Vagina (tissue), 2 donors: ENCODE measurements at places on chromosomes 7 and 10. TPM values are rescaled to one million over a fixed set of nuclear protein-coding genes. Genes with fewer than 3 reads are reported as not detected.
A peak's percentile ranks its signal among the peaks of the same experiment; 100 is the strongest.

GNAT3 gene
- total RNA-seq = not detected

CASP7 gene
- 13.8 TPM for total RNA-seq

- no peaks in the 10 kb centered on the region for H3K36me3 ChIP-seq
- no peaks in the 10 kb centered on the region for H3K27me3 ChIP-seq
- H3K4me3 ChIP-seq = no peak overlapping the region
- no peaks in the 10 kb centered on the region for H3K4me1 ChIP-seq
Measured at GRCh38 chr7:130334274-130334673, 10.3 kb upstream of the CPA5 start.

- H3K36me3 ChIP-seq = no peaks in the 10 kb centered on the region
- H3K27ac ChIP-seq = no peak overlapping the region
- H3K27me3 ChIP-seq = no peaks in the 10 kb centered on the region
- no peak for DNase-seq
- peaks cover 28% of the 10 kb centered on the region for H3K4me1 ChIP-seq
Measured at GRCh38 chr7:17497136-17497535, 198.7 kb downstream of the AHR start.

- DNase-seq = peak; percentile 2
- no peak overlapping the region for H3K4me3 ChIP-seq
- no peaks in the 10 kb centered on the region for H3K36me3 ChIP-seq
- no peak overlapping the region for H3K27ac ChIP-seq
Measured at GRCh38 chr7:28688174-28688573, 270.0 kb downstream of the TRIL start.

DNA sequence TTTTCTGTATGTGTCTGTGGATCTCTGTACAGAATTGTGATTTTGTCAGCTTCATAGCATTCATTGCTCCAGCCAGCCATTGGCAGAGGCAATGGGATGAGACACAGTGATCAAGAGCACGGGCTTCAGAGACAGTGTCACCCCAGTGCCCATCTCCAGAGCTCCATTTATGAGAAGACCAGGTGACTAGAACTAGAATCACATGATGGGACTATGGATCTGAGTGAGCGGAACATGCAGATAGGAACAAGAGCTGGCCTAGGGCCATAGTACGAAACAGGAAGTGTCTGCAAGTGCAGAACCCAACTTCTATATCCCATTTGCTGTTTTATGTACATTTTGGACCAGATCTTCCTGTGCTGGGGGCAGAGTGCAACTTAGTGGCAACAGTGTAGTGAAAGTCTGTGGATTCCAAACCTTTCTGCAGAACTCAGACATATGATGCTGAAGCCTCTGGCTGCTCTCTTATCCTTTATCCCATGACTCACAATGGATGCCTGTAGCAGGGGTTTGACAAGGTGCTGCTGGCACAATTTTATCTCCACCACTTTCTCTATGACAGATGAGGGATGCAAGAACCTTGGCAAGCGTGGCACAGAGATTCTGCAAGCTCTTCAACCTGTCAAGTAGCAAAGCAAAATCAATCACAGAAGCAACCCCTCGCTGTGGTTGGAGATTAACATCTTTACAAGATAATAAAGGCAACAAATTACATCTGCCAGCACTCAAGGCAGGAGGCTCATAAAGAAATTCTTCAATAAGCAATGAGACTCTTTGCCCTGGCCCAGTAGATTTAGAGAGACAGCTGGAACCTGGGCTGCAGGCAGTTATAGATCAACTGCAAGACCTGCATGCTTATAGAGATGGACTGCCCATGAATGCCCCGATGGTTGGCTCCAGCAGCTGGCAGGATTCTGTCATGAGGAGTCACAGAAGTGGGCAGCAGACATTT lies 681.3 kb downstream of the TNS3 start:
- H3K27ac ChIP-seq = no peak overlapping the region
- no peaks in the 10 kb centered on the region for H3K36me3 ChIP-seq
- no peaks in the 10 kb centered on the region for H3K4me1 ChIP-seq
- no peak overlapping the region for H3K4me3 ChIP-seq

DNA sequence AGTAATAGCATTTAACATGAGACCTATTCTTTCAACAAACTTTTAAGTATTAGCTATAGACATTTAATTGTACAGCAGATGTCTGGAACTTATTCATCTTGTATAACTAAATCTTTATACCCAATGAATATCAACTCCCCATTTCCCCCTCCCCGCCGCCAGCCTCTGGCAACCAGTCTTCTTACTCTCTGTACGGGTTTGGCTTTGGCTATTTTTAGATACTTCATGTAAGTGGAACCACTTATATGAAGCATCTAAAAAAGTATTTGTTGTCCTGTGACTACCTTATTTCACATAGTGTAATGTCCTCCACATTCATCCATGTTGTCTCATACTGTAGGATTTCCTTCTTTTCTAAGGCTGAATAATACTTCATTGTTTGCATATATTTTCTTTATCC lies 60.8 kb downstream of the RAB18 start:
- H3K27ac ChIP-seq = no peak overlapping the region
- no peaks in the 10 kb centered on the region for H3K27me3 ChIP-seq
- H3K4me1 ChIP-seq = no peaks in the 10 kb centered on the region

GRCh38 chr7:35268953-35269352 lies 15.1 kb upstream of the TBX20 start:
- no peak overlapping the region for H3K27ac ChIP-seq
- no peak for DNase-seq
- no peak overlapping the region for H3K4me3 ChIP-seq
- no peaks in the 10 kb centered on the region for H3K36me3 ChIP-seq
- no peaks in the 10 kb centered on the region for H3K27me3 ChIP-seq

TRIL gene
- total RNA-seq = 11.0 TPM

DNA sequence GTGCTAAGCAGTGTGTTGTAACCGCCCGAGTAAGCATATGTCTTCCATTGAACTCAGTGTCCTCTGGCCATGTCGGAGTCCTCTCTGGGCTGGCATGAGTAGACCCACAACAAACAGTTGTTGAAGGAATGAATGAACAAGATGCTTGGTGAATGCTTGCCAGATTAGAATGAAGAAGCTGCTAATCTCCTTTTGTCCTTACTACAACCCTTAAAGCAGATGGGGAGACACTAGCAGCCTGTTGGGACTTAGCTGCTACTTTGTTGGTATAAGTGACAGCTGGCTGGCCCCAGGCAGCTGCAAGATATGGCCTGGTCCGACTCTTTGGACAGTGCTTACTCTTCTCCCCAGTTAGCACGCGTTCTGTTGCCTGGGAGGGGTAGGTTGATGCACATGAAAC lies 370.1 kb downstream of the RPS24 start:
- DNase-seq = no peak
- no peaks in the 10 kb centered on the region for H3K36me3 ChIP-seq

SEMA3C gene
- total RNA-seq = 90.6 TPM

GRCh38 chr7:69399401-69399800 lies 198.9 kb upstream of the AUTS2 start:
- H3K27me3 ChIP-seq = no peaks in the 10 kb centered on the region
- no peak overlapping the region for H3K27ac ChIP-seq
- H3K4me1 ChIP-seq = peaks cover 8% of the 10 kb centered on the region

KLLN gene
- 0.25 TPM for total RNA-seq

ZMIZ1 gene
- total RNA-seq = 61.4 TPM

DNA sequence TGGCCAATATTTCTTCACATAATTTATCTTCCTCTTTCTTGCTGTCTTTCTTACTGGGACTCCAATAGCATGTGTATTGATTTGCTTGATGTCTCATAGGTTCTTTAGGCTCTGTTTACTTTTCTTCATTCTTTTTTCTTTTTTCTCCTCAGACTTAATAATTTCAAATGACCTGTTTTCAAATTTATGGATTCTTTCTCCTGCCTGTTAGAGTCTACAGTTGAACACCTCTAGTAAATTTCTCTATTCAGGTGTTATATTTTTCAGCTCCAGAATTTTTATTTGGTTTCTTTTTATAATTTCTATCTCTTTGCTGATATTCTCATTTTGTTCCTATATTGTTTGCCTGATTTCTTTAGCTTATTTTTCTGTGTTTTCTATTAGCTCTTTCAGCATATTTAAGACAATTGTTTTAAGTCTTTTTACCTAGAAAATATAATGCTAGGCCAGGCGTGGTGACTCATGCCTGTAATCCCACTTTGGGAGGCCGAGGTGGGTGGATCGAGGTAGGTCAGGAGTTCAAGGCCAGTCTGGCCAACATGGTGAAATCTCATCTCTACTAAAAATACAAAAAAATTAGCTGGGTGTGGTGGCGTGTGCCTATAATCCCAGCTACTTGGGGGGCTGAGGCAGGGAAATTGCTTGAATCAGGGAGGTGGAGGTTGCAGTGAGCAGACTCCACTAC lies 61.9 kb upstream of the TNS3 start:
- no peaks in the 10 kb centered on the region for H3K36me3 ChIP-seq
- H3K4me3 ChIP-seq = no peak overlapping the region
- no peak for DNase-seq
- H3K27ac ChIP-seq = no peak overlapping the region
- peaks cover 5% of the 10 kb centered on the region for H3K4me1 ChIP-seq
- H3K27me3 ChIP-seq = no peaks in the 10 kb centered on the region

GRCh38 chr7:103025341-103025740 lies 49.3 kb downstream of the FBXL13 start:
- no peaks in the 10 kb centered on the region for H3K36me3 ChIP-seq
- H3K4me3 ChIP-seq = no peak overlapping the region
- H3K27me3 ChIP-seq = no peaks in the 10 kb centered on the region
- H3K27ac ChIP-seq = no peak overlapping the region

DNA sequence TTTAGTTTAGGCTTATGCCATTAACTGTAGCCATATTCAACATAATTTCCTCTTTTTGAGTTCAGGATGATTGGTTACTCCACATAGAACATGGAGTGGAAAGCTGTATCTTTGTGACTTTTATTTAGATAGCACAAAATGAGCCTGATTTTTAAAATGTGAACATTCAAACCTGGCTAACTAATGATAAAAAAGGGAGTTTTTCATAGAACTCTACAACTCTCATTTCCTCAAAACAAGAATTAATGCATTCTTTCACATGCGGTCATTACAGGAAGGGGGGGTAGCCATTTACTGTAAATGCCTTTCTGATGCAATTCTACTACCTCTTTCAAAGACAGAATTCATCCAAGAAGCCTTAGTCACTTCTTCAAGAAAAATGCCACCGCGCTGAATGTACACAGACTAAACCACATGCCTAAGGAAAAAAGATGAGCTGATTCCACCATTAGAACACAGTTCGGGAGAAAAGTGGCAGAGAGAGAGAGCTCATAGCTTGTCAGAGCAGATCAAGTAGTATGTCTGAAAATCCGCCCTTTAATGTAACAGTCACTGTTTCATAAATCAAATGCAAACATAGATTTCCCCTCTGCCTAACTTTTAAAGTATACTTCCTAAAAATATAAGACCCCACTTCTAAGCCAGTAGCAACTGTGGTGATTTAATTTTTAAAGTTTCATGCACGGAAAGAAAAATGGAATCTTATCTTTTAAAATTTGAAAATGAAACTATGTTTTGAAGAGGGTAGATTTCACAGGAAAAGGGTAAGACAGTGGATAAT lies 226.4 kb upstream of the KLF14 start:
- H3K27me3 ChIP-seq = no peaks in the 10 kb centered on the region
- H3K36me3 ChIP-seq = no peaks in the 10 kb centered on the region
- peak overlapping the region; percentile 18 for H3K4me3 ChIP-seq
- no peak for DNase-seq
- peaks cover 77% of the 10 kb centered on the region for H3K4me1 ChIP-seq
- peak overlapping the region; percentile 34 for H3K27ac ChIP-seq

GRCh38 chr10:71714031-71714410 lies 5.6 kb downstream of the C10orf105 start:
- no peaks in the 10 kb centered on the region for H3K36me3 ChIP-seq
- H3K27ac ChIP-seq = peak overlapping the region; percentile 95
- DNase-seq = no peak
- no peak overlapping the region for H3K4me3 ChIP-seq

- no peaks in the 10 kb centered on the region for H3K4me1 ChIP-seq
- no peaks in the 10 kb centered on the region for H3K36me3 ChIP-seq
- H3K27me3 ChIP-seq = no peaks in the 10 kb centered on the region
- H3K27ac ChIP-seq = no peak overlapping the region
- no peak for DNase-seq
- no peak overlapping the region for H3K4me3 ChIP-seq
Measured at GRCh38 chr10:116278846-116279245, 5.8 kb upstream of the GFRA1 start.

DNA sequence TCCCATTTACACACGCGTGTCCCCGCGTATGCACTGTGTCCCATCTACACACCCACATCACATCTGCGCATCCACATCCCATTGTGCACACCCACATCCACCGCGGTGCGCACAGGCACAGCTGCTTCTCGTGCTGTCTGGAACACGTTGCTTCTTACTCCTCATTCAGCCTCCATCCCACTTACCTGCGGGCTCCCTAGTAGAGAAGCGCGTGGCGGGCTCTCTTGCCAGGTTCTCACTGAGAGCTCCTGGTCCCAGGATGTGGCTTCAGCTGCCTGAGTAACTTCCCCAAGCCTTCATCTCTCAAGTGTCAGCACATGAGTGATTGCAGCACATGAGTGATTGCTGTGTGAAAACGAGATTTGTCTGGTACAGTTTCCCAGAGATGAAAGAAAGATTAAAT lies 117.8 kb downstream of the TRRAP start:
- H3K4me3 ChIP-seq = no peak overlapping the region
- H3K27ac ChIP-seq = no peak overlapping the region
- H3K36me3 ChIP-seq = no peaks in the 10 kb centered on the region
- peak; percentile 31 for DNase-seq
- H3K27me3 ChIP-seq = no peaks in the 10 kb centered on the region

- no peaks in the 10 kb centered on the region for H3K4me1 ChIP-seq
- no peak overlapping the region for H3K4me3 ChIP-seq
- H3K27ac ChIP-seq = no peak overlapping the region
- no peaks in the 10 kb centered on the region for H3K36me3 ChIP-seq
- H3K27me3 ChIP-seq = no peaks in the 10 kb centered on the region
Measured at GRCh38 chr7:115728518-115728917, 302.0 kb downstream of the TFEC start.

GRCh38 chr7:41436139-41436538 lies 266.8 kb downstream of the INHBA start:
- H3K36me3 ChIP-seq = no peaks in the 10 kb centered on the region
- H3K4me3 ChIP-seq = no peak overlapping the region
- no peaks in the 10 kb centered on the region for H3K4me1 ChIP-seq
- no peak for DNase-seq
- no peak overlapping the region for H3K27ac ChIP-seq

DNA sequence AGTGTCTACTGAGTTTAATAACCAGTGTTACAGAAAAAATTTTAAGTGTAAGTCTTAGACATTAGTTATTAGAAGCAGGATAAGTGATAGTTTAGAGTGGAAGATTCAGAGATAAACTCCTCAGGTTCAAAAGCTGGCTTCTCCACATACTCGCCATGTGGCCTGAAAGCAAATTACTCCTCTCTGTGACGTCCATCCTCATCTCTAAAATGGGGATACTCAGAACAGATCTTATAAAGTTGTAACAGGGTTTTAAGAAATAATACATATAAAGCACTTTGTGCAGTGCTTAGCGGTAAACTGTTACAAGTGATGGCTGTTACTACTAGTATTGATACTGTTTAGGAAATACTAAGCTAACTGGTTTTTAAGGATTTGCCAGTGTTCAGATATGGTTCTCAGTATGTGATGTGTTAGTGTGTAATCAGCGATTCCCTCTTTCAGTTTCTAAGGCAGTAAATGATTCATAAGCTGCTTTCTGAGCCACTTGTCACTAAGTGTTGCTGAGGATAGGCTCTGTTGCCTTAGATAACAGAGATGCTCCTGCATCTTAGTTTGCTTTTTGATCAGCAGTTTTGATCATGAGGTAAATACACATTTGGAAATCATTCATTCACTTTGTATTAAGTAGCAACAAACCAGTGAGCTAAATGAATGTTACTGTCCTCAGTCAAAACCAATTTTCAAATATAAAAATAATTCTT lies 58.7 kb downstream of the CYP51A1 start:
- no peak for DNase-seq
- H3K4me1 ChIP-seq = no peaks in the 10 kb centered on the region
- H3K4me3 ChIP-seq = no peak overlapping the region
- H3K27ac ChIP-seq = no peak overlapping the region
- peaks cover 42% of the 10 kb centered on the region for H3K36me3 ChIP-seq
- no peaks in the 10 kb centered on the region for H3K27me3 ChIP-seq

SDHAF3 gene
- total RNA-seq = 9.6 TPM

SLC26A5 gene
- not detected for total RNA-seq
